ENCODE measurements at places on chromosomes 16 and 17. TPM values are rescaled to one million over a fixed set of nuclear protein-coding genes. Genes with fewer than 3 reads are reported as not detected.

GRCh38 chr17:6669479-6670212, 18.1 kb downstream of the C17orf100 start:
- H3K36me3 ChIP-seq, result no peaks in the 10 kb centered on the region
- peaks cover 31% of the 10 kb centered on the region for H3K4me1 ChIP-seq
- DNase-seq, result peak; percentile 90
- H3K27me3 ChIP-seq, result no peaks in the 10 kb centered on the region
- peak overlapping the region; percentile 39 for H3K4me3 ChIP-seq
- H3K27ac ChIP-seq, result peak overlapping the region; percentile 94

GRCh38 chr16:7303660-7304200, 28.9 kb upstream of the RBFOX1 start:
- no peaks in the 10 kb centered on the region for H3K27me3 ChIP-seq
- no peak overlapping the region for H3K27ac ChIP-seq
- H3K4me1 ChIP-seq, result no peaks in the 10 kb centered on the region

DNA sequence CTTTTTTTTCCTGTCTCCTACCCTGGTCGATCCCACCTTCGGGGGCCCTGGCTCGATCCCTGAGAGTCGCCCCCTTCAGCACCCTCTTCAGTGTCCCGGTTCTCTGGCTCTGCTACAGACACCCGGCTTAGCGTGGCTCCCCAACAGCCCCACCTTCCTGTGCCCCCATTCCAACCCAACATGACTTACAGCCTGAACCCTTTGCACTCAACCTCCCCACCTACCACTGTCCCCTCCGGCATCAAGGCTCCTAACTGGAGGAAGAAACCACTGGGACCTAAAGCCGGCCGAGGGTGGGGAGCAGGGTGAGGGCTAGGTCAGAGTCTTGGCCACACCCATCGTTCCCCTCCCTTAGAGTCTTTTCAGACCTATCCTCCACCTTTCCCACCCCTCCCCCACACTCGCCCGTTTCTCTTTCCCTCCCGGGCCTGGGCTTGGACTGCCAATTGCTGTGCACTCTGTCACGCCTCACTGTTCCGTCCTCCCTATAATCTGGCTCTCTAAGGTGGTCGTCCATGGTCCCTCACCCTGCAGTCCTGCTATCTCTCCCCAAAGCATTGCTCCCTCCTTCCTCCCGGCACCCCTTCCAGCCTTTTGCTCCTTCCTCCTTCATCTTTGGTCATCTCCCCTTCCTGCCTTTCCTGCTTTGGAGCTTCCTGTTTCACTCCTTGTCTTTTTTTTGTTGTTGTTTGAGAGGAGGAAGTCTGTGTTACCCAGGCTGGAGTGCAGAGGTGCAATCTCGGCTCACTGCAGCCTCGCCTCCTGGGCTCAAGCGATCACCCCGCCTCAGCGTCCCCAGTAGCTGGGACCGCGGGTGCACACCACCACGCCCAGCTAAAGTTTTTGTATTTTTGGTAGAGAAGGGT, 890 bp upstream of the CLDN7 start:
- peak overlapping the region; percentile 93 for H3K27ac ChIP-seq
- no peaks in the 10 kb centered on the region for H3K27me3 ChIP-seq
- peaks cover 4% of the 10 kb centered on the region for H3K36me3 ChIP-seq
- peak overlapping the region; percentile 97 for H3K4me3 ChIP-seq
- H3K4me1 ChIP-seq, result peaks cover 27% of the 10 kb centered on the region
- peak; percentile 69 for DNase-seq

DNA sequence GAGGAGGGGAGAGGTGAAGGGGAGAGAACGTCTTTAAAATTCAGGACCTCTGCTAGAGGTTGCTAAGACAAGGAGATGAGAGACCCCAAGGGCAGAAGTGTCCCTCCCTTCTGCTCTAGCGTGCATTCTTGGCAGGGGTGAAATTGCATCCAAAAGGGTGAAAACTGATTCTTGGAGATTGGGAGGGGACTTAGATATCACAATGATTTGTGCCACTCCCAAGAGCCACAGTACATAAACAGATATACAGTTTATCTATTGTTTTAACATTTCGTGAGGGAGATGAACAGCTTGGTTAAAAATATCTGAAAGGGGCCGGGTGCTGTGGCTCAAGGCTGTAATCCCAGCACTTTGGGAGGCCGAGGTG, 12.8 kb downstream of the CAVIN1 start:
- H3K27me3 ChIP-seq, result no peaks in the 10 kb centered on the region
- H3K4me3 ChIP-seq, result no peak overlapping the region

DNA sequence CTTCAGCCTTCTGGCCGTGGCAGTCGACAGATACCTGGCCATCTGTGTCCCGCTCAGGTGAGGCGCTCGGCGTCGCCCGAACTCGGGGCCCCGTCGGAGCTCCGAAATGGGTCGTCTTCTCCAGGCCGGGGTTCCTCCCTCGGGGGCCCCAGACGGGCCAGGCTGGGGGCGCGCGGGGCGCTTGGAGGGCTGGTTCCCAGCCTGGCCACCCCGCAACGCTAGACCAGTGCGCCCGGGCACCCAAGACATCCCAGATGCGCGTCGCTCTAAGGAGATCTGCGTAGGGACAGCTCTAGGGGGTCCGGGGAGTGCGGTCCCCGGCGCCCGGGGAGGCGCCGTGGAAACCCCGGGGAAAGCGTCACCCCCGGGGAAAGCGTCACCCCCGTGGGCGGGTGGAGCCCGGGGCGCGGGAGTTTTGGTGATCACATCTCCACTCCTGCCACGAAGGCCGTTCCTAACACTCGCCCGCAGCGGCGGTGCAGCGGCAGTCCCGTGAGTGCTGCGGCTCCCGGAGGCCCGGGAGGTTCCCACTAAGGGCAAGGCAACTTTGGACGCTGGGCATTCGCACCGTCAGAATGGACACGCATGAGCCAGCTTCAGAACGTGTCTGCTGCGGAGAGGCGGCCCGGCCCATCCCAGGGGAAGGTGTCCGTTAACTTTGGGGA, 729 bp downstream of the ADORA2B start:
- peak overlapping the region; percentile 83 for H3K27ac ChIP-seq
- H3K36me3 ChIP-seq, result peaks cover 9% of the 10 kb centered on the region
- H3K27me3 ChIP-seq, result no peaks in the 10 kb centered on the region
- H3K4me3 ChIP-seq, result peak overlapping the region; percentile 81
- H3K4me1 ChIP-seq, result peaks cover 57% of the 10 kb centered on the region

- no peak overlapping the region for H3K27ac ChIP-seq
- H3K4me1 ChIP-seq, result peaks cover 7% of the 10 kb centered on the region
- peak; percentile 55 for DNase-seq
Measured at GRCh38 chr17:63696381-63696961, 3.5 kb downstream of the LIMD2 start.

GRCh38 chr17:61401389-61402072, 1.9 kb downstream of the TBX2 start:
- H3K4me3 ChIP-seq, result peak overlapping the region; percentile 72
- peaks cover 20% of the 10 kb centered on the region for H3K4me1 ChIP-seq
- no peaks in the 10 kb centered on the region for H3K27me3 ChIP-seq
- H3K36me3 ChIP-seq, result no peaks in the 10 kb centered on the region
- DNase-seq, result no peak
- no peak overlapping the region for H3K27ac ChIP-seq

- H3K27me3 ChIP-seq, result no peaks in the 10 kb centered on the region
- no peak overlapping the region for H3K27ac ChIP-seq
- no peak overlapping the region for H3K4me3 ChIP-seq
Measured at GRCh38 chr16:85526185-85526974, 86.7 kb upstream of the GSE1 start.

DNA sequence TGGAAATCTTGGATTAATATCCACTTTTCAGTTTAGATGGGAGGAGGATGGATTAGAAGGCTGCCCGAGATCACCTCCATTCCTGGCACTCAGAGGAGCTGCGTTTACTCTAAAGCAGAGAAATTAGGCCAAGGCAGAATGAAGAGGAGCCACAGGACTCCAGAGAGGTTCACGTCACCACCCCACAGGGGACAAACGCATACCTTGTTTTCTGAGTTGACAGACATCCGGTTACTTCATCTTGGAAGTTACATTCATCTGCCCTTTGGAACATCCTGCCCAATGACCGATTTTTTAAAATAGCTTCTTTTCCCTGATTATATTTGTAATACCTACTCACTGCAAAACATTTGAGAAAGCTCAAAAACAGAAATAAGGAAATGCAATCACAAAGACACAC, 220.0 kb downstream of the SOX9 start:
- no peak overlapping the region for H3K4me3 ChIP-seq
- no peak overlapping the region for H3K27ac ChIP-seq
- H3K36me3 ChIP-seq, result no peaks in the 10 kb centered on the region
- no peak for DNase-seq
- H3K4me1 ChIP-seq, result peaks cover 26% of the 10 kb centered on the region

DNA sequence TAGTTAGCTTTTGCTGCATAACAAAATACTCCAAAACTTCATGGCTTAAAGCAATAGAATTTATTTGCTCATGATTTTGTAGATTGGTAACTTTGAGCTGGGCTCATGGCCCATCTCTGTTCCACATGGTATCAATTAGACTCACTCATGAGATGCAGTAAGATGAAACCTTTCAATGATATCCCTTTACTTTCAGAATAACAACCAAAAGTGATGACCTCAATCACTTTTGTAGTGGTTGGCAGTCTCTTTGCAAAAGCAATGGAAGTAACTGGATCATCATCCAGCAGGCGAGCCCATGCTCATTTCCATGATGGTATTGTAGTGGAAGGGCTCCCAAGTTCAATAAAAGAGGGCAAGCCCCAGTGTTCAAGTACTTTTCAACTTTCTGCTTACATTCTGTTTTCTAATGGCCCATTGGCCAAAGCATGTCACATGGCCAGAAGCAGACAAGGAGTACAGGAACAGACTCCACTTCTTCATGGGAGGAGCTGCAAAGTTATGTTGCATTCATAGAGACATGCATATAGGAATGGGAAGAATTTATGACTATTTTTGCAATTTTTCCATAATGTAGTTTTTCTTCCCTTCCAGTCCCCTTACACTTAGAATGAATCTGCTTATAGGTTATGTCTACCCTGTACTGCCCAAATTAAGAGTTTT, 41.7 kb downstream of the EFCAB5 start:
- DNase-seq, result no peak
- no peak overlapping the region for H3K4me3 ChIP-seq
- no peak overlapping the region for H3K27ac ChIP-seq

Gene PSMC5
- total RNA-seq, result 163 TPM

Gene MAP2K4
- total RNA-seq, result 33.9 TPM

Gene KRT27
- not detected for total RNA-seq

Gene LRRC37A3
- 7.1 TPM for total RNA-seq
